ENCODE measurements at places on chromosomes 5 and 9.
A peak's percentile ranks its signal among the peaks of the same experiment; 100 is the strongest.

DNA sequence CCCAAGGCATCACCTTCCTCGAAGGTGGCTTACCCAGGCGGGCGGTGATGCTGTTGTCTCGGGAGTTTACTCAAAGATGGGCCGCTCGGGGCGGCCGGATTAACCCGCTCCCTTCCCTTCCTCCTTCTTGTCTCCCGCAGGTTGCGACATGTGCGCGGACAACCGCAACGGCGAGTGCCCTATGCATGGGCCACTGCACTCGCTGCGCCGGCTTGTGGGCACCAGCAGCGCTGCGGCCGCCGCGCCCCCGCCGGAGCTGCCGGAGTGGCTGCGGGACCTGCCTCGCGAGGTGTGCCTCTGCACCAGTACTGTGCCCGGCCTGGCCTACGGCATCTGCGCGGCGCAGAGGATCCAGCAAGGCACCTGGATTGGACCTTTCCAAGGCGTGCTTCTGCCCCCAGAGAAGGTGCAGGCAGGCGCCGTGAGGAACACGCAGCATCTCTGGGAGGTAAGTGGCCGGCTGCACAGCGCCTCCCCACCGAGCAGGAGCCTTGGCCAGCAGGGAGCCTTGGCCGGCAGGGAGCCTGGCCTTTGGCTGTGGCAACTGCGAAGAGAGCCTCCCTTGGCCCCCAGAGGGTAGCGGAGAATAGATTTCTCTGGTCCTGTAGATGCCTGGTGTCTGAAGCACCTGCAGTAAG is 10.6 kb downstream of the PRDM6 start:
- H3K4me1 ChIP-seq = peaks cover 41% of the 10 kb centered on the region
- no peak overlapping the region for H3K27ac ChIP-seq
- peaks cover 66% of the 10 kb centered on the region for H3K27me3 ChIP-seq
- H3K4me3 ChIP-seq = peak overlapping the region; percentile 73

DNA sequence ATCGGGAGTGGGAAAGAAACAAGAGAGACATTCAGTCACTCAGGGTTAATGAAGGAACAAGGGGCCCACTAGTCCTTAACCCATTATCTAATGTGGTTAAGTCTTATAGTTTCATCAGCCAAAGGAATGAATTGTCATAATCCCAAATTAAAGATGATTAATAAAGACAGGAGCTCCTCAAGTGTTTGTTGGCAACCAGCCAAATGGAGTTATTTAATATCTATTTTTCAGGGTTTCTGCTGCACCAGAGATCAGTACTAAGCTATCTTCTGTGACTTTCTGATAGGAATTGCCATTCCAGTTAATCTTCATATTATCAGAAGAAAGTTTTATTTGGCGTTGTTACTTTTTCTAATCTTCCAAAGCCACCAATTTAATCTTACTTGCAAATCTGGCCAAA is 34.0 kb upstream of the FCHO2 start:
- peaks cover 5% of the 10 kb centered on the region for H3K36me3 ChIP-seq
- H3K4me1 ChIP-seq = peaks cover 17% of the 10 kb centered on the region
- no peak overlapping the region for H3K4me3 ChIP-seq
- DNase-seq = no peak

- no peaks in the 10 kb centered on the region for H3K27me3 ChIP-seq
- H3K27ac ChIP-seq = no peak overlapping the region
- peaks cover 3% of the 10 kb centered on the region for H3K36me3 ChIP-seq
- DNase-seq = no peak
- no peak overlapping the region for H3K4me3 ChIP-seq
Measured at GRCh38 chr9:97990259-97990658, 7.1 kb downstream of the ANP32B start.

DNA sequence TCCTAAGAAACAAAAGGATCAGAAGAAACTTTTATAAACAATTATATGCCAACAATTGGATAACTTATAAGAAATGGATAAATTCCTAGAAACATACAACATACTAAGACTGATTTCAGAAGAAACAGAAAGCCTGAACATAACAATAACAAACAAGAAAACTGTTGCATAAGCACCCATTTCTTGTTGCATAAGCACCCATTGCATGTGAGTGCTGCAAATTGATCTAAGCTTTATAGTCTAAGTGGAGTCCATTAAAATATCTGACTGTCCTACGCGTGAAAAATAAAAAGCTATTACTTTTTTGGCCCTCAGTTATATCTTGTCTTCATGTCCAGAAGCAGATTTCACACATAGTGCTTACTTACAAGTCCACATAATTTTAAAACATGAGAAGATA is 19.3 kb downstream of the TYRP1 start:
- no peak for DNase-seq
- peaks cover 14% of the 10 kb centered on the region for H3K4me1 ChIP-seq
- H3K36me3 ChIP-seq = no peaks in the 10 kb centered on the region
- no peak overlapping the region for H3K27ac ChIP-seq

DNA sequence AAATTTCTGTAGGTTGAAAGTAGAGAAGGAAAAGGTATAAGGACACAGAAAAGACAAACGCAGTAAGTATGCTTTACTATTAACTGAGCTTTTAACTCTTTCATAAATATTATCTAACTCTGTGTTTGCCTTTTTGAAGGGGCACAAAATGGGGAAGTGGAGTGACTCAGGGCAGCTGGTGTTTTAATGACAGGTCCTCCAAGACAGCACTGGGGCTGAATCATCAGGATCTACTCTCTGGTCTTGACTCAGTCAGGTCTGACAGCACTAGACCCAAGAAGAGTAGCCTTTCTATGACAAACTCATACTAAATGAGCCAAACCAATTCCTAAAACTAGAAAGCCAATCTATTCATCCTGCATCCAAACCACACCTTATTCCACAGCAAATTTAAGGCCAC is 102.2 kb downstream of the APTX start:
- H3K4me3 ChIP-seq = no peak overlapping the region
- H3K4me1 ChIP-seq = peaks cover 3% of the 10 kb centered on the region
- H3K27ac ChIP-seq = no peak overlapping the region
- no peak for DNase-seq

- peaks cover 10% of the 10 kb centered on the region for H3K4me1 ChIP-seq
- peaks cover 96% of the 10 kb centered on the region for H3K27me3 ChIP-seq
- DNase-seq = no peak
- no peak overlapping the region for H3K27ac ChIP-seq
- H3K4me3 ChIP-seq = peak overlapping the region; percentile 10
Measured at GRCh38 chr9:36986468-36987408, 47.3 kb downstream of the PAX5 start.

DNA sequence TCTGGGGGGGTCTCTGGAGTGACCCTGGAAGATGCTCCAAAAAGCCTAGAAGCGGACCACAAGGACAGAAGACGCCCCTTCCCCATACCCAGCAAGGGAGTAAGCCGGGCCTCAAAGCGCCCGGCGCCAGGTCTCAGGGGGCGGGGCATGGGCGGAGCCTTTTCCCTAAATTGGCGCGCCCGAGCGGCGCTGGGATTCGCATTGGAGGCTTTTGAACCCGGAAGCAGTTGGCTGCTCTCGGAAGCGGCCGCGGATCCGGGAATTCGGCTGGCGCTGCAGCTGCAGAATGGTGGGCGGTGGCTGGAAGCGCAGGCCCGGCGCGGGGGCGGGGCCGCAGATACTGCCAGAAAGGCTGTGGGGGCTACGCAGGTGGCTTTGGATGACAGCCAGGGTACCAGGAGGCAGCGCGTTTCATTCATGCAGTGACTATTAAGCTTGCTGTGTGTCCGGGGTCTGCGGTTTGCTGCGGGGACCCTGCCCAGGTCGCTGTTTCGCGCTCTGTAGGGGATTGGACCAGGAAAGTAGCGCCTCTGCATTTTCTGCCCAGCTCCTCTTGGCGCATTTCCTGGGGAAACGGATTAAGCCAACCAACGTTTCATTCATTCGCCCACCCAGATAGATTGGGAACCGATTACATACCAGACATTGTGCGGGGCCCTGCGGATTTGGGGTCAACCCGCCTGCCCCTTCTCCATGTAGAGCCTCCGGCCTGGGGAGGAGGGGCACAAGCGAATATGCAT is 83.0 kb upstream of the FREM1 start:
- H3K27ac ChIP-seq = peak overlapping the region; percentile 85
- no peaks in the 10 kb centered on the region for H3K27me3 ChIP-seq
- peaks cover 3% of the 10 kb centered on the region for H3K36me3 ChIP-seq
- H3K4me1 ChIP-seq = peaks cover 21% of the 10 kb centered on the region

GRCh38 chr5:59125011-59125961 is 542.4 kb downstream of the RAB3C start:
- H3K36me3 ChIP-seq = peaks cover 7% of the 10 kb centered on the region
- H3K27me3 ChIP-seq = no peaks in the 10 kb centered on the region
- H3K4me3 ChIP-seq = no peak overlapping the region
- DNase-seq = no peak
- H3K4me1 ChIP-seq = no peaks in the 10 kb centered on the region

DNA sequence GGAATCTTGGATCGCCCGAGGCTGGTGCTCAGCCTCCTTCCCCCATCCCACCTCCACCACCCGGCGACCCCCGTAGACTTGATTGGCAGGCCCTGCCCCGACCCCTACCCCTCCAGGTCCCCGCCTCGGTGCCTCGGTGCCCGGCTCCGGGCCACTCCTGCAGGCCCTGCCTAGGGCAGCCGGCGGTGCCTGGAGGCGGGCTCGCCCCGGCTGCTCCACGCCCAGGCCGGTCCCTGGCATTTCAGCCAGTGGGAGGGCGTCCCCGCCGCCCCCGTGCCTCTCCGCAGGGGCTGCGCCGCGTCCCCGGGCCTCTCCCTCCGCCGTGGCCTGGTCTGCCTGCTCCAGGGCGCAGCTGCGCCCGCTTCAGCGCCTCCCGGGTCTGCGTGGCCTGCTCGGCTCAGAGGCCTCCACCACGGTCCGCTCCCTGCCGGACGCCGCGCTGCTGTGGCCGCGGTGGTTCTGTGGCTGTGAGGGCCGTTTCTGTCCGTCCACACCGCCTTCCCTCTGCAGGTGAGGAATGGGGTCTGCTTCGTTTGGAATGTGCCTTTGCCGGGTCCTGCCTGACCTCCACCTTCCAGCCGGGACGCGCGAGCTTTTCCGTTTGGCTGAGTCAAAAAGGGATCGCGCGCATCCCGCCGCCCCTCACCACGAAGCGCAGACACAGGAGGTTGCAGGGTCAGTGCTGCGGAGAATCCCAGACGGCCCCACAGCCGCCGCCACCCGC is 48.3 kb upstream of the IRX4 start:
- H3K27me3 ChIP-seq = peaks cover 24% of the 10 kb centered on the region
- H3K27ac ChIP-seq = peak overlapping the region; percentile 57
- DNase-seq = no peak
- peaks cover 7% of the 10 kb centered on the region for H3K36me3 ChIP-seq
- peaks cover 5% of the 10 kb centered on the region for H3K4me1 ChIP-seq
- H3K4me3 ChIP-seq = peak overlapping the region; percentile 74

- no peaks in the 10 kb centered on the region for H3K36me3 ChIP-seq
- no peak overlapping the region for H3K4me3 ChIP-seq
- no peak overlapping the region for H3K27ac ChIP-seq
- DNase-seq = no peak
- no peaks in the 10 kb centered on the region for H3K27me3 ChIP-seq
Measured at GRCh38 chr5:149886060-149886459, 58.5 kb downstream of the PDE6A start.

- peaks cover 3% of the 10 kb centered on the region for H3K4me1 ChIP-seq
- peaks cover 35% of the 10 kb centered on the region for H3K27me3 ChIP-seq
- no peak overlapping the region for H3K27ac ChIP-seq
- H3K4me3 ChIP-seq = no peak overlapping the region
Measured at GRCh38 chr9:2907411-2907810, 63.5 kb upstream of the PUM3 start.

Data from mesothelial cell of epicardium (in vitro differentiated cells).